Skeletal muscle tissue (tissue), 5 donors: ENCODE measurements at places on chromosomes 12 and 14. TPM values are rescaled to one million over a fixed set of nuclear protein-coding genes. Genes with fewer than 3 reads are reported as not detected.

Gene CCDC175
- not detected for total RNA-seq

Gene RNASE7
- total RNA-seq: not detected

Gene C12orf43
- total RNA-seq: 8.4 TPM

Gene CHST11
- total RNA-seq: 2.1 TPM

Gene FOXN4
- not detected for total RNA-seq

Gene KCNK13
- under 0.01 TPM for total RNA-seq

Gene TC2N
- total RNA-seq: 5.7 TPM

Gene EGLN3
- 60.0 TPM for total RNA-seq

Gene CD163
- 23.0 TPM for total RNA-seq

Gene CRIP1
- total RNA-seq: 5.2 TPM

Gene SLC2A13
- total RNA-seq: 8.4 TPM

Gene STAC3
- 166 TPM for total RNA-seq

Gene FSCB
- not detected for total RNA-seq

Gene SIX1
- 45.4 TPM for total RNA-seq

Gene ZNF385A
- total RNA-seq: 3.7 TPM

Gene AQP6
- total RNA-seq: 0.52 TPM

Gene HOXC12
- not detected for total RNA-seq

Gene SOCS2
- total RNA-seq: 13.6 TPM

Gene PRIMA1
- 0.52 TPM for total RNA-seq

Gene LMBR1L
- total RNA-seq: 21.4 TPM

Gene ERP27
- not detected for total RNA-seq

Gene GON7
- 1.6 TPM for total RNA-seq

Gene GPR137C
- total RNA-seq: 1.6 TPM

Gene ABHD12B
- not detected for total RNA-seq

Gene ABCD4
- 28.7 TPM for total RNA-seq

Gene MSRB3
- total RNA-seq: 34.4 TPM

Gene GALNT16
- total RNA-seq: 8.4 TPM

Gene TMTC1
- total RNA-seq: 37.6 TPM

Gene ENDOU
- 1.0 TPM for total RNA-seq
